ENCODE measurements at places on chromosomes 7 and 10.
A peak's percentile ranks its signal among the peaks of the same experiment; 100 is the strongest.

- no peak overlapping the region for H3K4me3 ChIP-seq
- H3K36me3 ChIP-seq = no peaks in the 10 kb centered on the region
- DNase-seq = no peak
- no peaks in the 10 kb centered on the region for H3K4me1 ChIP-seq
- H3K27ac ChIP-seq = no peak overlapping the region
Measured at GRCh38 chr10:28906934-28907333, 229.6 kb downstream of the BAMBI start.

DNA sequence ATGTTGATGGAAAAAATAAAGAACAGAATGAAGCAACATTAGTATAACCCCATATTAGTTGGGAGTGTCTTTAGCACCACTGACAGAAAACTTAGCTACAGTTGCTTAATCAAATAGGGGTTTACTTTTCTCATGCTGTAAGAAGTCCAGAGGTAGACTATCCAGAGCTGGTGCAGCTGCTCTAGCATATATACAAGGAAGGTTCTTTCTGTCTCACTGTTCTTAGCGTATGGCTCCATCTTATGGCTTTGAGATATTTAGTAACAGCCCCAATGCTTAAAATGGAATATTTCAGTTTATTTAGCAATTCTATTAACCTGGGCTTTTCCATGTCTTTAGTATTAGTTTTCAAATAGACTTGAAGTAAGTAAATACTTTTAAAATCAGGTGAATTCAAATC, 15.2 kb upstream of the WNT2 start:
- no peak for DNase-seq
- H3K4me1 ChIP-seq = no peaks in the 10 kb centered on the region
- H3K4me3 ChIP-seq = no peak overlapping the region
- no peak overlapping the region for H3K27ac ChIP-seq

DNA sequence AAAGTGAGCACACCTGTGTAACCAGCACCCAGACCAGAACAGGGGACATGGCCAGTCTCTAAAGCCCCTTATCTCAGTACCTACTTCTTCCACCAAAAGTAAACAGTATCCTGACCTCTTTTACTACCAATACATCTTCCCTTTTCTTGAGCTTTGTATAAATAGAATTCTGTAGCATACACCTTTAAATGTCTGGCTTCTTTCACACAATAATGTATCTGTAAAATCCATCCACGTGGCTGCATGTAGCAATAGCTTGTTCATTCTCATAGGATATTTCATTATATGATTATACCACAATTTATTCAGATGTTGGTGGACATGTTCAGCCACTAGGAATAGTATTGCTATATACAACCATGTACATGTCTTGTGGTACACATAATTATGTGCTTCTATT, 40.6 kb downstream of the BTBD16 start:
- DNase-seq = no peak
- H3K4me3 ChIP-seq = no peak overlapping the region
- no peaks in the 10 kb centered on the region for H3K27me3 ChIP-seq
- no peak overlapping the region for H3K27ac ChIP-seq

- no peaks in the 10 kb centered on the region for H3K27me3 ChIP-seq
- no peak for DNase-seq
- no peak overlapping the region for H3K4me3 ChIP-seq
- H3K36me3 ChIP-seq = peaks cover 18% of the 10 kb centered on the region
Measured at GRCh38 chr7:5360451-5360850, 63.2 kb downstream of the TNRC18 start.

GRCh38 chr10:91587710-91588638, 44.9 kb downstream of the PPP1R3C start:
- DNase-seq = peak; percentile 25
- H3K36me3 ChIP-seq = no peaks in the 10 kb centered on the region
- peak overlapping the region; percentile 89 for H3K27ac ChIP-seq
- no peak overlapping the region for H3K4me3 ChIP-seq

DNA sequence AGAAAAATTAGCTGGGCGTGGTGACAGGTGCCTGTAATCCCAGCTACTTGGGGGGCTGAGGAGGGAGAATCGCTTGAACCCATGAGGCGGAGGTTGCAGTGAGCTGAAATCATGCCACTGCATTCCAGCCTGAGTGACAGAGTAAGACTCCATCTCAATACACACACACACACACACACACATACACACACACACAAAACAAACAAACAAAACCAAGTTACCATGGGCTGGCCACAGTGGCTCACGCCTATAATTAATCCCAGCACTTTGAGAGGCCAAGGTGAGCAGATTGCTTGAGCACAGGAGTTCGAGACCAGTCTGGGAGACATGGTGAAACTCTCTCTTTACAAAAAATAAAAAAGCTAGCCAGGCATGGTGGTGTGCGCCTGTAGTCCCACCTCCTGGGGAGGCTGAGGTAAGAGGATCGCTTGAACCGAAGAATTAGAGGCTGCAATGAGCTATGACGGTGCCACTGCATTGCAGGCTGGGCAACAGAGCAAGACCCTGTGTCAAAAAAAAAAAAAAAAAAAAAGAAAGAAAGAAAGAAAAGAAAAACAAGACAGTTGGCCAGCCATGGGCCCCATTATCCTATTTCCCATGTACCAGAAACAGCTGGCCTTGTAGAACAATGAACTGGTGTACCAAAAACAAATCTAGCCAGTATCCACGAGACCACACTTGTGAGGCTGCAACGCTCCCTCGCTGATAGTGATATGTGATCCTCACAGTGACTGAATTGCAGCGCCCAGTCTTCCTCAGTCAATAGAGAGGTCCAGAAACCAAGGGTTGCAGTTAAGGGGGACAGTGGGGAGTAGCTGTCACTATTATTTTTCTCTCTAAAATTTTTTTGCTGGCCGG, 6.6 kb upstream of the AGFG2 start:
- no peak overlapping the region for H3K27ac ChIP-seq
- H3K36me3 ChIP-seq = no peaks in the 10 kb centered on the region
- H3K4me3 ChIP-seq = no peak overlapping the region
- no peak for DNase-seq
- H3K4me1 ChIP-seq = no peaks in the 10 kb centered on the region
- no peaks in the 10 kb centered on the region for H3K27me3 ChIP-seq

DNA sequence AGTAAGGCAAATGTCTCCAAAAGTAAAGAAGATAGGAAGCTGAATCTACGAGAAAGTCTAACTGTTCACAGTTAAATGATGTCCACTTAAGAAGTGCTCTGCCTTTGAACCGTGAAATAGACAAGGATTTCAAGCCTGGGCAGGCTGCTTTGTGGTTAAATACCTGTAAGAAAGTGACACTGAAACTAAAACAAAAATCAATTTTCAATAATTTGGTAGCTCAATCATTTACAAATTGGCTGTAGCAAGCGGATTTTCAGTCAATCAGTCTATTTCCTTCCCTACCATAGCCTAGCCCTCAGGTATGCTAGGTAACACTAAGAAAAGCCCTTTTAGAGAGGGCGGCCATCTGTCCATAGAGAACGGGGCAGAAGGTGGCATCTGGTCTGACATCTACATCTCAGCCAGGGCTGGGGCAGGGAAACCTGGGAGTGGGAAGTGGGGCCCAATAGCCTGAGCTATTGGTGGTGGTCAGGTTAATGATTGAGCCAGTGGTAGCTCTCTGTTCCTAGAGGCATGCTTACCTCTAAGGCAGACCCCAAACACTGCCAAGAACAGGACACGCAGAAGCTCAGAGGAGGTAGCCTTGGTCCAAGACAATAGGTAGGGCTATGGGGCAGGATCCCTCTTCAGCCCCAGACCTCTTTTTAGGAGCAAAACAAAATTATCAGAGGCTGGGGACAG, 223.2 kb downstream of the CCSER2 start:
- H3K4me1 ChIP-seq = no peaks in the 10 kb centered on the region
- H3K27ac ChIP-seq = no peak overlapping the region
- no peak overlapping the region for H3K4me3 ChIP-seq

GRCh38 chr7:88545663-88546062, 213.8 kb upstream of the ZNF804B start:
- H3K4me3 ChIP-seq = no peak overlapping the region
- H3K27ac ChIP-seq = no peak overlapping the region
- no peaks in the 10 kb centered on the region for H3K4me1 ChIP-seq
- H3K36me3 ChIP-seq = no peaks in the 10 kb centered on the region

DNA sequence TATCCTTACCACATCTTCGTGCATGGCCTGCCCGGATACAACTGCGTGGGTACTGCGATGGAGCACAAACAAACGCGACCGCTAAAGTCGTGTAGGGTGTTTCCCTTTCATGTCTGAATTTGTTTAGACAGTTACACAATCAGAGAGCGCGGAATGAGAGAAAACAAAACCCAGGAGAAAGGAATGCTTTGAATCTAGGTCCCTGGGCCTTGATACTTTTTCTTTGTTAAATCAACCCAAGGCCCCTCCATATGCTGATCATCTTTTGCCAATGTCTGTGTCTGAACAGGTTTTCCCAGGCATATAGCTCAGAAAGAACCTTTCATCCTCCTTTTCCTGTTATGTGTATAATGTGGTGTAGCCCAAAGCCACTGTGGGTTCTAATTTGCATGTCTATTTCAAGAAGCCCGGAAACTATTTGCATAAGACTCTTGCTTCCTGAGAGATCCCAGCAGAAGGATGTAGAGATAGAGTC, 145.8 kb downstream of the FRMD4A start:
- DNase-seq = no peak
- H3K36me3 ChIP-seq = no peaks in the 10 kb centered on the region
- no peak overlapping the region for H3K4me3 ChIP-seq
- no peaks in the 10 kb centered on the region for H3K4me1 ChIP-seq

DNA sequence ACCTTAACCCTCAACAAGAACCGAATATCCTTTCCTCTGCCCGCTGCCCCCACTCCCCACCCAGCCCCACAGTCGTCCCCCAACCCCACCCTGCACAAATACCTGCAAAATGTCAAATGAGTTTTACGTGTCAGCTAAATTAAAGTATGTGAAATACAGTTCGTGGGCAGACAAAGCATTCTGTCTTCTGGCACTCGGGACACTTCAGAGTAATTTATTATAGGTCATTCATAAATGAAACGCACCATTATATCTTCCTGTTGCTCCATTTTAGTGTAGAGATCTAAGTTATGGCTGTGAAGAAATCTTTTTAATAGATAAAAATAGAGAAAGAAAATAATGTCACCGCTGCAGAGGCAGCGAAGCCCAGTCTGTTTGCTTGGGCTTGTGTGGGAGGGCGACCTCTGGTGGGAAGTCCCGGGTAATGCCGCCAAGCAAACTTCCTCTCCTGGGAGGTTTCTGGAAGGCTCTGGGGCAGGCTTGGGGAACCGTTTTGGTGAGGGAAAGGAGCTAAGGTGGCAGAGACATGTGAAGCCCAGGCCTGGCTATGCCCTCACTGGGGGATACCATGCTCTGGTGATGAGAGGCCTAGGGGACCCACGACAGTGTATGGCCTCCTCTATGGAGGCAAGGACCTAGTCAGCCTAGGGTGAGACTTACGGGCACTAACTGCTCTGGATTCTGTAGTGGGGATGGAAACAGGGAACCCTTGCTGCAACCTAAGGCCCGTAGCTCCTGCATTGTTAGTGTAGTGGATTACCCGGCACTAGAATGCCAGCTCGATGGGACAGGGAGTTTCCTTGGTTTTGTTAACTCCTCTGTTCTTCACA, 604.9 kb downstream of the LRMDA start:
- H3K4me3 ChIP-seq = no peak overlapping the region
- peak; percentile 81 for DNase-seq
- H3K27ac ChIP-seq = no peak overlapping the region
- H3K27me3 ChIP-seq = no peaks in the 10 kb centered on the region
- H3K36me3 ChIP-seq = no peaks in the 10 kb centered on the region

GRCh38 chr7:73308665-73309214, at the start of gene NSUN5:
TSS of gene NSUN5 (minus strand) at chr7:73308826. CDS start at chr7:73308790, 36 bp downstream.
- H3K27ac ChIP-seq = peak within 1 kb of the TSS; percentile 61
- H3K36me3 ChIP-seq = peaks cover 33% of the 10 kb centered on the region
- peak; percentile 85 for DNase-seq
- H3K4me3 ChIP-seq = peak within 1 kb of the TSS; percentile 78

DNA sequence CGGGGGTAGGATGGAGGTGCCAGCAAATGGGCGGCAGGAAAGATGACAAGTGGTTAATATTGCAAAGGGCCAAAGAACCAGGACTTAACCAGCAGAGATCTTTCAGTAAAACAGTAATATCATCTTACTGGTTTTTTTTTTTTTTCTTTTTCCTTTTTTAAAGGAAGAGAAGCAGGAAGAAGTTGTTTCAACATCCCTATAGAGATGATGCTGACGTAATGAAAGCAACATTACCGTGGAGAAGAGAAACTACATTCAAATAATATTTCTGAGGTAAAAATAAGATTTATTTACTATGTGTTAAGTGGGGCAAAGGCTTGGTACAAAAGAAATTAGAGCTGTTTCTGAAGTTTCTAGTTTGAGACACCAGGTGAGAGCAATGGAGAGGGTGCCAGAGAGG, 11.0 kb downstream of the MINDY3 start:
- H3K4me1 ChIP-seq = peaks cover 4% of the 10 kb centered on the region
- H3K4me3 ChIP-seq = no peak overlapping the region
- H3K27ac ChIP-seq = no peak overlapping the region
- H3K36me3 ChIP-seq = peaks cover 5% of the 10 kb centered on the region

DNA sequence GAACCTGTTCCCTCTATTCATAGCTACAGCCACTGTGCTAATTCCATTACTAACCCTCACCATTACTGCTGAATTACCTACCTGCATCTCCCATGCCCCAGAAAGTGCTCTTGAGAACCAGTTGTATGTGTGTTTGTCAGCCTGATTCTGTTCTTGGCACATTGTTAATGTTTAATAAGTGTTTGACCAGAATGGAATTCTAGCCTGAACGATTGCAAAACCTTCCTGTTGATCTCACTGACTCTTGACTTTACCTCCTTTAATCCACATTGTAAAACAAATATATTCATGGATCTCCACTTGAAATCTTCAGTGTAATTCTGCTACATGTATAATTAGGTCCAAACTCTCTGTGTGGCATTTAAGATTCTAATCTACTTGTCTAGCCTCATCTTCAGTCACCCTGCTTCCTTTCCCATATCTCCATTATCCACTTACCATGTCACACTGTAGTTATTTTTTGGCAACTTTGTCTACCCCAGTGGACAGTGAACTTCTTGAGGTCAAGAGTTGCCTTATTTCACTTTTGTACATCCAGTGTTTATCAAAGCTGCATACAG, 4.9 kb downstream of the ZNF277 start:
- no peaks in the 10 kb centered on the region for H3K36me3 ChIP-seq
- DNase-seq = no peak
- H3K27me3 ChIP-seq = no peaks in the 10 kb centered on the region
- no peak overlapping the region for H3K4me3 ChIP-seq

- no peak for DNase-seq
- no peak overlapping the region for H3K4me3 ChIP-seq
- no peaks in the 10 kb centered on the region for H3K27me3 ChIP-seq
- H3K36me3 ChIP-seq = no peaks in the 10 kb centered on the region
- no peaks in the 10 kb centered on the region for H3K4me1 ChIP-seq
Measured at GRCh38 chr7:86991093-86991769, 68.2 kb downstream of the ELAPOR2 start.

GRCh38 chr7:114647518-114647917, 232.9 kb downstream of the FOXP2 start:
- H3K27ac ChIP-seq = no peak overlapping the region
- DNase-seq = no peak
- no peak overlapping the region for H3K4me3 ChIP-seq
- no peaks in the 10 kb centered on the region for H3K36me3 ChIP-seq
- no peaks in the 10 kb centered on the region for H3K4me1 ChIP-seq

GRCh38 chr7:34491899-34492298, 166.1 kb upstream of the NPSR1 start:
- no peaks in the 10 kb centered on the region for H3K36me3 ChIP-seq
- H3K4me1 ChIP-seq = no peaks in the 10 kb centered on the region
- DNase-seq = no peak
- no peak overlapping the region for H3K4me3 ChIP-seq
